GM18507 (cell line): ENCODE measurements at places on chromosomes 6 and 20.
A peak's percentile ranks its signal among the peaks of the same experiment; 100 is the strongest.

GRCh38 chr6:12504325-12504966, 212.1 kb upstream of the PHACTR1 start:
- no peak for DNase-seq

DNA sequence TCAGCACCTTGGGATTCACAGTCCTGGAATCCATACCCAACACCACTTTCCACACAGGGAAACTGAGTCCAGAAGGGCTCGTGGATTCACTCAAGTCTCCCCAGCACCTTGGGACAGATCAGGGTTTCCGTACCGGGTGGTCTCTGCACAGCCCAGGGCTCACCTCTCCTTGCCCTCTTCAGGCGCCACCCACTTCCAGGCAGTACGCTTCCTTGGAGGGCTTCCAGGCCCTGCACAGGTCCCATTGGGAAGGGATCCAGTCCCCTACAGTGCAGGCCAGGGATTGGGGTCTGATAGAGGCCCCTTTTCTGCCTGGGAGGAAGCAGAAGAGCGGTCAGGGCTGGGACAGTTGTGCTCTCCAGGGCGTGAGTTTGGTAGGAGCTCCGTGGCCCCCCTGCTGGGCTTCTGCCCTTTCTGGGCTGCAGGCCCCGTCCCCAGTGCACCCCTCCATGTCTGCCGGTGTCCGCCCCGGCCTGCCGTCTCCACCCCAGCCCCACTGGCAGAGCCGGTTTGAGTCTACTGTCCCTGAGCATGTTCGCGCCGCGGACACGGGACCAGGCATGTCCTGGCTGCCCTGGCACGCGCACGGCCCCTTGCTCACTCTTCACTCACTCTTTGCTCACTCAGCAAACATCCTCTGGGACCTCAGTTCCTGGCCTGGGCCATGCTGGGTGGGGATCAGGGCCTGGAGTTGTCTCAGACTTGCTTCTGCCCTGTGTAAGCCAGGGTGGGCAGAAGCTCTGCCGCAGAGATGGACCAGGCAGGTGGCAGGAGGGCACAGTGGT, 12.6 kb downstream of the SRC start:
- DNase-seq = no peak

- no peak for DNase-seq
These were observed 13.6 kb upstream of the SRSF6 start for GRCh38 chr20:43444107-43444506.

DNA sequence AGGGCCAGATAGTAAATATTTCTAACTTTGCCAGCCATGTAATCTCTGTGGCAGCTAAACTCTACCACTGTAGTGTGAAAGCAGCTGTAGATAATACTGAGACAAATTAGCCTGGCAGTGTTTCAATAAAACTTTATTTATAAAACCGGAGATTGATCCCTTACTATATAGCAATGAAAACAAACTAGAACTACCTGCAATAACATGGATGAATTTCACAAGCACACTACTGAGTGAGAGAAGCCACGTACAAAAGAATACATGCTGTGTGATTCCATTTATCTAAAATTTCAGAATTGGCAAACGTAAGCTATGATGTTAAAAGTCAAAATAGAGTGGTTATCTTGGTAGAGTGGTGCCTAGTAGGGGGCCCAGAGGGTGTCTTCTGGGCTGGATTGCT, 198.7 kb upstream of the SGK1 start:
- DNase-seq = no peak

DNA sequence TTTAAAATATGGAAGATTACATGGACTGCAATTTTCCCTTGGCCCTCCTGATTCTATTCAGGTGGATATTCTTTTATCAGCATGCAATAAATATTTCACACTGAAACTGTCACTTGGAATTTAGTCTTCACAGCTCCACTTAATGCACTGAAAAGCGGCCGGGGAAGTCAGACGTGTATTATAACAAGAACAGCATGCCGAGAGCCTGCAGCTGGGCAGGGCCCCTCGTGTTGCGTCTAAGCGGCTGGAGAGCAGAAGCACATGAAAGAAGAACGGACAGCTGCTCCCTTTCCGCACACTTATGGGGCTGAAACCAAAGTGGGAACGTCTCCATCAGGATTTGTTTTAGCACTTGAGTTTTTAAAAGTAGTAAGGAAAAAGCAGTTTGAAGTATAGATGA, 57.2 kb downstream of the LYRM4 start:
- no peak for DNase-seq

DNA sequence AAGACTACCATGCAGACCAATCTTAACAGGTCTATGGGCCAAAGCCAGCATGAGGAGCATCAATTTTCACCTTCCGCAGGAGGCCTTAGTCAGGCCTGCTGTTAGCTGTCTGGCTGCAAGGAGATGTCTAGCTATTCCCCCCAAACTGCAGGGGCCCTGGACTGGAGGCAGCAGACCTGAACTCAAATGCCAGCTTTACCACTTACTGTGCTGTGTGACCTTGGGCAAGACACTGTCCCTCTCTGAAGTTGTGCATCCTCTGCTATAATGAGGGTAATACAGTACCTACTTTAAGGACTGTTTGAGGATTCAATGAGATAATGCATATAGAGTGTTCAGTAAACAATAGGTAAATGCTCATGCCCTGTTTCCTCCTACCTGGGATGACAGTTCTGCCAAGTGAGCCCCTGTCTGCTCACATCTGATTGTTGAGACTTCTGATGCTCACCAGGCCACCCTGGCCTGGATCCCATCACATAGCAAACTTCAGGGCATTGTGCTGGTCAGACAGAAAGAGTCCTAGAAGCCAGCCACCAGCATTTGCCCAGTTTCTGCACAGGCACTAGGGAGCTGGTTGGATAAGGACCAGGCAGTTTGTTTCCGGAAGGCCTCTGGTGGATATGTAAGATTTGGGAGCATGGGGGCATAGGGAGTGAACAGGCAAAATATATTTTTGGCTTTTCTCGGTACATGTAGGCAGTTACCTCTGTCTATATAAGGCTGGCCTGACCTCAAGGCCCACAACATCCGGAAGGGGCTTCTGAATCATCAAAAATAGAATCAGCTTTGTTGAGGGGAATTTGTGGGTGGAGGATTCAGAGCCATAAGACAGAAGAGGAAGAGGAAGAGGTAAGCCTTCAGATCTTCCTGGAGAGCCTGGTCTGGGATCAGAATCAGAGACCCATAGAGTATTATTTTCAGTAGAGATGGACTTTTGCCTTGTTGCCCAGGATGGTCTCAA, 2.3 kb upstream of the OCSTAMP start:
- peak; percentile 46 for DNase-seq

DNA sequence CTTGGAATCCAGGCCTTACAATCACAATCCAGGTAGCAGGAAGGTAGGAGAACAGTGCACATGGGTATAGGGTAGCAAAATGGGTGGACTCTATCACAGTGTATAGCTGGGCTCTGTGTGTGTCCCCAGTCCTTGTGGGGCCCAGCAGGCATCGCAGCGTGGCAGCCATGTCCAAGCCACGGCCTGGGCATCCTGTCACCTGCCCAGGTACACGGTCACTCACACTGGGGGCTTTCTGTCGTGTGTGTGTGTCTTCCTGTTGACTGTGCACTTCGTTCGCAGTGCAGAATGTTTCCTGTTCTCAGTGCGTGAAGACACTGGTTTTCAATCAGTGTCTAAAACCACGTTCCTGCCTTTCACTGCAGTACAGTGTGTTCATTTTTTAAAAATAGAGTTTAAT, 523.2 kb upstream of the JARID2 start:
- no peak for DNase-seq

- DNase-seq = no peak
These were observed 4.2 kb downstream of the SCML4 start for GRCh38 chr6:107819964-107820337.

DNA sequence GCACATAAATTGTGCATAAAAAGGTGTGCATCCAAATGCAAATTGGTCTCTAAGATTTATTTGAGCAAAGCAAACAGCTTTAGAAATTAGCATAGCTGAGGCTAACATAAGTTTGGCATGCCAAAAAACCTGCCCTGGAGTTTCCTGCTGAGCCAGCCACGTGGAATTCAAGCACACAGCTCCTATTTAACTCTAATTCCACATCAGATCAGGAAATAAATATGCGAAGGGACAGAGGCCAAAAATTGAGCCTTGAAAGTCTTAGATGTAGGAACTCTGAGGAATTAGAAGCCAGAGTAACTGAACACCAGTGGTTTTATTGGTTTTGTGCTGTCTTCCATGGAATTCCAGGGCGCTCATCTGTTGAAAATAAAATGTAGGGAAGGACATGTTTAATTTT, 19.6 kb downstream of the SOBP start:
- DNase-seq = no peak

DNA sequence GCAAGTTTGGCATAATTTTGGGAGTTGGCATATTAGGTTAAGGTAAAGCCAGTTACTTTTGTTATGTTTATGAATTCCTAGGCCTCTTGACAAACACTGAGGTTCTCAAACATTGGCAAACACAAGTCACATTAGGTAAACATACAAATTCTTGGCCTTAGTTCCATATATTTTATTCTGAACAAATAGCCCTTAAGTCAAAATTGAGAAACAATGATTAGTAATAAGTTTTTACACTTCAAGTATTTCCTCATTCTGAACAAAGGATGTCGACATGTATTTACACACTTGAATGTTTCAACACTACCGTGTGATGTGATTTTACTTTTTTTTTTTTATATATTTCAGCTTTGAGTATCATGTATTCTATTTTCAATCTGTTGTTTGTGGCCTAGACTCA, 3.8 kb upstream of the ECHDC1 start:
- no peak for DNase-seq

- no peak for DNase-seq
These were observed 110.0 kb downstream of the QRSL1 start for GRCh38 chr6:106739387-106739786.

DNA sequence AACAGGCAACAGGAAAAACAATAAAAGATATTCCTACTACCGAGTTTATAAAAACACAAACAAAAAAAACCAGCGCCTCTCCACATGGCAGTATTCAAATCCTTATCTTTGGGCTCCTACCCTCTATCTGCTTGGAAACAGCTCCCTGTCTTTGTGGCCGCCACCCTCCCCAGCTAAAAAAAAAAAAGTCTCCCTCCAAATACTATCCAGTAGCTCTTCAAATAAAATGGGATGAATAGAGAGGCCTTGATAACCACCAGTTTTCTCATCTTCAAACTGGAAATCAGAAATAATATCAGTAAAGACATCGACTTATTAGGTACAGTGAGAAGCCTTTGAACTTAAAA, 96.2 kb downstream of the PSMG4 start:
- no peak for DNase-seq

GRCh38 chr6:11672256-11672655, 106.3 kb downstream of the ADTRP start:
- no peak for DNase-seq

DNA sequence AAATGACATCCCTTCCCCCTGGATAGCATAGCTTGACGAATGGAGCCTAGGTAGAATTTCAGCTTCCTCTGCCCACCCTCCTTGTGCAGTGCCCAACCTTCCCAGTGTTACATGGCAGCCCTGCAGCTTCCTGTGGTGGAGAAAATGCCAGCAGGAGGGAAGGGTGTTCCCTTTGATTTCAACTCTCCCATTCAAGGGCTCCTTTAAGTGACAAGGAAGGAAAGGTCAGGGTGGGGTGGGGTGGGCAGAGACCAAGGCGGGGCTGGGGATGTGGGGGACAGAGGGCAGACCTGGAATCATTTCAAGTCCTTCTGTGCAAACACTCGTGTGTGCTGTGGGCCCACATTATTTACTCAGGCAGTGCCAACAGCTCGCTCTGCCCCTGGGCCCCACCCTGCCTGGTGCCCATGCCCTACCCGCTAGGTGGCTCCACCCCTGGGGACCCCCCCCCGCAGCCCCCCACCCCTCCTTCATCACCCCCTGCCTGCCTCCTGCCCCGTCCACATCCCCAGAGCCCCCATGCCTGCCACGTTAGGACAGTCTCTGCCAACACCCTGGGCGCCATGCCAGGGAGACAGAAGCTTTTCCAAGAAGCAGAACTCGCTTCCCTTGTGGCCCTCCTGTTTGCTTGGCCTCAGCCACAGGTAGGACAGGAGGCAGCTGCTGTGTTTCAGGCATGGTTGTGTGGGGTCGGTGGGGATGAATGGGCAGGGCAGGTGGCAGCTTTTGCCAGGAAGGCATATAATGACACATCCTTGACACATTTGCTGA, 9.4 kb downstream of the SPDEF start:
- DNase-seq = no peak

DNA sequence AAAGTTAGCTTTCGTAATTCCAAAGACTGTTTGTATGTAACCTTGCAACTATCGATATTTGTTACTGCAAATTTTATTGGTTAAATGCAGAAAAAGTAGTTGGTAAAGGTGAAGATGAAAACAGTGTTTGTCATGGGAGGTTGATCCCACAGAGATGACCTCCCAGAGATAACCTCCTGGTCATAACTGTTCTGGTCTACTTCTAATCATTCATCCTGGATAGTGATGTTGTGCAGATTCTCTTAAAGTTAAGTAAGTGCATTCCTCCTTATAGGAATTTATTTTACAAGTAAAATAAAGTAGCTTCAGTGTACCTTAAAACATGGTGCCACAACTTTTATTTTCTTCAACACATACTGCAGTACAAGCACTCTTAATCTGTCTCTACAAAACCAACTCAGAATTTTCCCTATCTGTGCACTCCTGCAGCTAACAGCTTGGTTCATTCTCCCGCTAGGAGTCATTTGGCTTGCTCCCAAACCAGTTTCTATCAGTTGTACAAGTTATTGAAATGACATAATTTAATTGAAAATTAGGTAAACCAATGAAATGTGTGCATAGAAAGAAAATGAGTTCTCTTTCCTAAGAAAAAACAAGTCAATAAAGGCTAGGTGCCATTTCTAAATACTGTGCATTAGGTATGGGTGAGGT, 19.2 kb downstream of the METTL24 start:
- no peak for DNase-seq

GRCh38 chr6:167825332-167826229, 1.1 kb upstream of the AFDN start:
- no peak for DNase-seq

GRCh38 chr20:13610184-13610583, 28.5 kb downstream of the TASP1 start:
- no peak for DNase-seq

DNA sequence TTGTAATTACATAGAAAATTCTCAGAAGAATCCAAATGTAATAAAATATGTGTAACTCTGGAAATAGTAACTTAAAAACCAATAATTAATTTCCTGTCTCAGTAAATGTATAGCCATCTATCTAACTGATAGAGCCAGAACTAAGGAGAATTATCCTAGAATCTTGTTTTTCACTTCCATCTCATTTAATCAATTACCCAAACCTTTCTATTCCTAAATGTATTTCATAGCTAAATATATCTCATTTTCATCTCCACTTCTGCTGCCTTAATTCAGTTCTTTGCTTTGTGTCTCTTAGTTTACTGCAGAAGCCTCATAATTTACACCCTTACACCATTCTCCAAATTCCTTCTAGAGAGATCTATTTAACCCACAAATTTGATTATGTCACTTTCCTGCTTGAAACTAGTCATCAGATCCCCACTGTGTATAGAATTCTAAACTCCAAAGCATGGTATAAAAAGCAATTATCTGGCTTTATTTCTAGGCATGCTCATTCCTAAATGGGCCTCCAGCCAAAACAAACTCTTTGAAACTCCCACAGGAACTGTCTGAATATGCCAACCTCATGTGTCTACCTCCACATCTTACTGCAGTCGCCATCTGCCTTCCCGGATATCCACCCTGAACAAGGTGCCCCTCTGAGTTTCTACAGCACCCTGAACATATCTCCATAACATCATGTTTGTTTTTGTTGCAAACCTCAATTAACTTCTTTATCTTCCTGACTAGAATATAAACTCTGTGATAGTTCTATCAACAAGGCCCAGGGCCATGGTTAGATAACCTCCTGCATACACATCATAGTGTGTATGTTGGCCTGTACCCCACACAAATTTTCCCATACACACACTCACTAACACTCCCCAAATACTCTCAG, 70.5 kb upstream of the ADTRP start:
- DNase-seq = no peak
